ENCODE measurements at places on chromosomes 1 and 21. TPM values are rescaled to one million over a fixed set of nuclear protein-coding genes. Genes with fewer than 3 reads are reported as not detected.
A peak's percentile ranks its signal among the peaks of the same experiment; 100 is the strongest.

DNA sequence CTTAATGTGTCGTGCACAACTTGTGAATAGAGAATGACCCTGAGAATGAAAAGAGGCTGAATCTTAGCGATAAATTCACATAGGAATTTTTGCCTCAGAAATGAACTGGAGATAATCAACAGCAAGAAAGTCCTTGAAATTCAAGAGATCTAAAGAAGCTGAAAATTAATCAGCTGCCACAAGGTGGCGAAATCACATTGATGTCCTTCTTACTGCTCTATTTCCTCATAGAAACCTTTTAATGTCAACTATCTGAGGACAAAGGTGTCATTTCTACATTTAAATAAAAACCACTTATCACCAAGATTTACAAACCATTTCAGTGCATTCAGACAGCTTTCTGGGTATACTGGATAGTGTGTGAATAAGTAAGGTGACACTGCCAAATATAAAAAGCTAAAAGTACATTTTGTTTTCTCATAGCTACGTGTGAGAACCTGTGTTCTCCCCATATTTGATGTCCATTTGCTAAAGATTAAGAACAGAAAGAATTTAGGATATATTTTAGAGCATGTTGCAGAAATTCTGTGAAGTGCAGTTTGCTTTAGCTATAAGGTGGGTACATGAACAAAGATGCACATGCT lies 485.3 kb upstream of the PTBP2 start:
- no peak for DNase-seq

The SLC35F3 gene
- 0.25 TPM for total RNA-seq

The LCE1A gene
- not detected for total RNA-seq

The PAPPA2 gene
- 0.32 TPM for total RNA-seq

- no peak for DNase-seq
Measured at GRCh38 chr1:94209425-94209824, 28.0 kb downstream of the ARHGAP29 start.

- no peak for DNase-seq
Measured at GRCh38 chr1:27759236-27759635, 13.8 kb upstream of the STX12 start.

GRCh38 chr1:18776777-18777176 lies 82.7 kb downstream of the TAS1R2 start:
- DNase-seq = no peak

The SPRR4 gene
- total RNA-seq = not detected

- DNase-seq = no peak
Measured at GRCh38 chr1:78958711-78959110, 47.8 kb downstream of the ADGRL4 start.

The TSTD1 gene
- total RNA-seq = 60.3 TPM

DNA sequence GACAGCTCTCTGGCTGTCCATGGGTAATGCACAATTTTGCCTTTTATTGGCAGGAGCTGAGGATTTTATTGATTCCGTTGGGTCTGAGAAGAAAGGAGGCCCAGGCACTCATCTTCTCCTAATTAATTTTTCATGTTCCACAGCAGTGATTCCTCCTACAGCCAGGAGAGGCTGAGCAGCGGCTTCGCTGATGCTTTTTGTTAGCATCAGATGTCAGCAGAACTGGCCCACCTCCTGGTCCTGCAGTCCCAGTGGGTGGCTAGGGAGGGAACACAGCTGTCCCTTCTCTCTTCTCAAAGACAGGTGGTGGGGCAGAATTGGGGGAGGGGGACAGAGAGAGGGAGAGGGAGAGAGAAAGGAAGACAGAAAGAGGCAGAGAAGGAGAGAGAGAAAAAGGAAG lies 5.7 kb downstream of the MT1HL1 start:
- no peak for DNase-seq

DNA sequence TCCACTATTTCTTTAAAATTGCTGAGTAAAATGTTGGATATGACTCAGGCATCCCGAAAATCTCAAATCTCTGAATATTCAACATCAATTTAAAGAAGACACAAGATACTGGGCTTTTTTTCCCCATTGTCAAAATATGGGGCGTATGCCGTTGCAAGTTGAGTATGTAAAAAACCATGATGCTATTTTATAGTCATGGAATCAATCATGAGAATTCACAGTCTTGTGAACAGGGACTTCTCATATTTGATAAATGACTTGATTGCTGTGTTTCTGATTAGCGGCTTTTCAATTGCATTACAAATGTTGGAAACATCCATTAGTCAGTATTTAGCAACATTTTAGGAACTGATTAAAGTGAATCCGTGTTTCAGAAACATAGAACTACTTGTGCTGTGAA lies 45.3 kb downstream of the SETD4 start:
- no peak for DNase-seq

DNA sequence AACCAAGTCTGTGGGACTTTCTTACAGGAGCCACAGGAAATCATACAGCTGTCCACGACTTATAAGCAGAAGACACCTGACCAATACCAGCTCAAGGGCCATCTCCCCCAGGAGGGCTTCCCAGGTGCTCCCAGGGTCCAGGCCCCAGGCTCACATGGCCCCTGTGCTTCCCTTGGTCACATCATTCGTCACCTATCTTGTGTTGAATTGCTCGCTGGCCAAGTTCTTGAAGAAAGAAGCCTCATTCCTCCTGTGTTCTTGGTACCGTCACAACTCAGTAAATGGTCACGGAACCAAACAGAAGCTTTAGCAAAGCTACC lies 3.0 kb downstream of the NPHP4 start:
- no peak for DNase-seq

GRCh38 chr21:14086553-14086952 lies 124.2 kb downstream of the LIPI start:
- no peak for DNase-seq

The OTUD7B gene
- total RNA-seq = 50.7 TPM

- no peak for DNase-seq
Measured at GRCh38 chr1:1835546-1835945, 55.3 kb downstream of the GNB1 start.

The HFM1 gene
- total RNA-seq = 7.4 TPM

- DNase-seq = no peak
Measured at GRCh38 chr1:54377040-54377691, 29.0 kb downstream of the SSBP3 start.

DNA sequence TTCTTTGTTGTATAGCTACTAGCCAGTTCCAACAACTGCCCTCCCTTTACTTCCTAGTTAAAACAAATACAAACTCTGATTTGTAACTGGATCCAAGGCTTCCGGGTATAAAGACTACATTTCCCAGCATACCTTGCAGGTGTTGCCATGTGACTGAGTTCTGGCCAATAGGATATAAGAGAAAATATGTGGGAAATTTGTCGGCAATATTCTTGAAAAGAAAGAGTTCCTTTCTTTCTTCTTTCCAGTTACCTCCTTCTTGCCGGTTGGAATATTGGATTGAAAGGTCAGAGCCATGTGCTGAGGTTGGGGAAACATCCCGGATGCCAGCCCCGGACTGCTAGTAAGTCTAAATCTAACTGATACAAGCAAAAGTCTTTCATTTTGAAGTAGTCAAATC lies 23.0 kb upstream of the ZBTB40 start:
- DNase-seq = no peak

DNA sequence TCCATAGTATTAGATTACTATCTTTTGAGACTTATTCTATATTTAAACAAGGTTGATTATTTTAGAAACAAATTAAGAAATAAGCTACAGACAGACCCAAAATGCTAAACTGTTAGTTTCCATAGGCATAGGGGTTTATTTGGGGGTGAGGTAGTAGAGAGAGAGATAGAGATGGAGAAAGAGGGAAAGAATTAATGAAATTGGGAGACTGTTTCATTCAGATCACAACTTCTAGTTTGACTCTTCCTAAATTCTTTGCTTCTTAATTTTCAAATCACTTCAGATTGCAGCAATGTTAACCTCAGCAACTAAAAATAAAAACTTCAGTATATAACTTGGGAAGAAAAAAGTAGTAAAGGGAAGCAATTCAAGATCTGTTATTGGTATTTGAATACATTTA lies 3.4 kb downstream of the JUN start:
- no peak for DNase-seq

GRCh38 chr1:62436466-62437272 lies at the start of gene USP1:
Gene USP1, plus strand, starts transcription at chr1:62437049. Its CDS starts 2,819 bp downstream, at chr1:62439868.
- peak; percentile 91 for DNase-seq

DNA sequence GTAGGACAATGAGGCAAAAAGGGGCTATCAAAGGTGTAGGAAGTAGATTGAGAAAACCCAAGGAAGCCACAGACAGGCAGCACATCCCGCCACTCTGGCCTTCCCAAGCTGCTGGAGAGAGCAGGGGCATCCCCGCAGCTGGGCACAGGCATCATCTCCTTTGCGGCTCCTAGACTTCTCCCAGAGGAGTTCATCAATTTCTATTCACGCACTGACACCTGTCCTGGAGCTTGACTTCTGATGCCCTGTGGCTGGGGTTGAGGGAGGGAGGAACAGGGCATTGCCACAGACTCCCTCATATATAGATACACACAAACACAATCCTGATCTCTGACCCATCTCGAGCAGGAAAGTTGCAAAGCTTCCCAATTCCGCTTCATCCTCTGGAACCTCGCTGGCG lies 1.9 kb upstream of the TFAP2E start:
- DNase-seq = no peak

The KCNE2 gene
- 0.92 TPM for total RNA-seq

DNA sequence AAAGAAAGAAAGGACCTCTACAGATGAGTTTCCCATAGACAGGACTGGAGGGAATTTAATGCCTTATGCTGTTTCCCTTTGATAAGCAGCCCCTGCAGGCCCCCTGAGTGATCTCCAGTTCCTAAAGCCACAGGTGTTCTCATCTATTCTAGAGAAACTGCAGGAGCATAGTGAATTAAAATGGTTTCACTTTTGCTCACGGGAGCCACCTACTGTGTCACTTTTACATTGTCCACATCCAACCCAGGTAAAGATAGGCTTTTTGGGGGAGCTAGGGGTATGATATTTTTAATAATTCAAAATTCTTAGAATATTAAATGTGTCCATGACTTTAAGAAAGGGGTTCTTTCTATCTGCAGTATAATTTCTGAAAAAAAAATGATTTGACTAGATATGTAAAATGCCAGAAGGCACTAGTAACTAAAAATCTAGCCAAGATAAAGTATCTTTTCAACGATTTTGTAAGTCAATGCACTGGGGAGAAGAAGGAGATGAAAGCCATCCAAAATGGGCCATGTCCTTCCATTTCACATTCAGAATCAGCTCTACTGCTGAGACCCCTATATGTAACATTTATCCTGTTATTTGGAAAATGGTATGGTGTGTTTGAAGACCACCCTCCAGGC lies 267.3 kb upstream of the DUSP10 start:
- DNase-seq = no peak

The F13B gene
- total RNA-seq = not detected

DNA sequence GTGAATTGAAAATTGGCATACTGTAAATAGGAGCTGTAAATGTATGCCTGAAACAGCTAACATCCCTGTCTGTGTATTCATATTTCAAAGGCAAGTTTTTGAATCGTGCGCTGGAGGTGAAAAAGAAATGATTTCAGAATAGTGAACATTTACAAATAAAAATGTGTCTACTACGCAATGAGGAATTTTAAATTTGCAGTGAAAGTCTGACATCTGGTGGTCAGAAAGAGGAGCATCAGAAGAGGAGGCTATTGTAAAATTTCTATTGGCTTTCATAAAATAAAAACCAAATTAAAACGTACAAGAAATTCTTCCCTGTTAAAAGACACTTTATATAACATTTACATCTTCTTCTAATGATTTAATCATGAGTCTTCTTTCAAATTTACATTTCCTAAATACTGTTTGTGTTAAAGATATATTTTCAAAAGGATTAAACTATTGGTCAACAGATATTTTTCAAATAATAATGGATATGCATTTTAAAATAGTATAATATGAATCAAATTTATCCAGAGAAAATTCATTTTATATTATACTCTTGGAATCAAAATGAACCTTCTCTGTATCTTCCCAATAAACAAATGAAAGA lies 113.7 kb upstream of the RRP15 start:
- DNase-seq = no peak

The DHDDS gene
- 47.5 TPM for total RNA-seq

DNA sequence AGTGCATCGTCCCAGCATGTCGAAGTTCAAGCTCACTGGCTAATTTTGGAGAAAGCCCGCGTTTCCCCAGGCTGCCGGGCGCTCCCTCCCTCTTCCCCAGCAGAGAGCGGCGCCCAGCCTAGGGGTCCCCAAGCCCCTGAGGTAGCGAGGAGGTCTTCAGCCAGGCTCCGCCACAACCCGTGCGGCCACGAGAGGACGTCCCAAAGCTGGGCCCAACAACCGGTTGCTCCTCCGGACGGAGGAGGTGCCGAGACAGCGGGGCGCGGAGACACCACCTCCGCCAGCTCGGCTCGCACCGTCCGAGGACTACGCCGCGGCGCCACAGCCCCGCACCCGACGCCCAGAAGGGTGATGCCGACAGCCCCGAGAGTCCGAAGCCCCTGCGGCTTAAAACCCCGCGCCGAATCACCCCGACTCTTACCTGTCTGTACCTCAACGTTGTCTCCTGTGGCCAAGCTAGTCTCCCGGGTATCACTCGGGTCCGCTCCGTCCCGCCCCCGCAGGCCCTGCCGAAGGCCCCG lies at the start of gene DENND2C:
DENND2C (minus strand) TSS at position 488 of the 521 bp plus-strand sequence. CDS start 44,065 bp downstream, outside the sequence.
- DNase-seq = no peak

DNA sequence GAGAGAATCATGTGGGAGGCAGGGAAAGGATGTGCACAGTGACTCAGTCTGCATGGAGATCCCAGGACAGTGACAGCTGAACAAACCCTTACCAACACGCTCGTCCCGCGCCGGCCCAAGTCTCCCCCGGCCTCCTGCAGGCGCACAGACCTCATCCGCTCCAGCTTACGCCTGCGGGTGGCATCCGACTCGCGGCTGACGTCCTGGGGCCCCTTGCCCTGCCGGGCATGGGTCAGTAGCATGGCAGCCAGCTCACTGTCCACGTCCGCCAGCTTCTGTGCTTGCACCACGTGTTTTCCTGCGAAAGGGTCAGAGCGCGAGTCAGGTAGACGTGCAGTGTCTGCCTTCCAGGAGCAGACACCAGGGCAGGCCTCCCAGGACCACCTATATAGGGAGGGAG lies 115.2 kb downstream of the NPHP4 start:
- DNase-seq = no peak

The NEGR1 gene
- total RNA-seq = 2.4 TPM

DNA sequence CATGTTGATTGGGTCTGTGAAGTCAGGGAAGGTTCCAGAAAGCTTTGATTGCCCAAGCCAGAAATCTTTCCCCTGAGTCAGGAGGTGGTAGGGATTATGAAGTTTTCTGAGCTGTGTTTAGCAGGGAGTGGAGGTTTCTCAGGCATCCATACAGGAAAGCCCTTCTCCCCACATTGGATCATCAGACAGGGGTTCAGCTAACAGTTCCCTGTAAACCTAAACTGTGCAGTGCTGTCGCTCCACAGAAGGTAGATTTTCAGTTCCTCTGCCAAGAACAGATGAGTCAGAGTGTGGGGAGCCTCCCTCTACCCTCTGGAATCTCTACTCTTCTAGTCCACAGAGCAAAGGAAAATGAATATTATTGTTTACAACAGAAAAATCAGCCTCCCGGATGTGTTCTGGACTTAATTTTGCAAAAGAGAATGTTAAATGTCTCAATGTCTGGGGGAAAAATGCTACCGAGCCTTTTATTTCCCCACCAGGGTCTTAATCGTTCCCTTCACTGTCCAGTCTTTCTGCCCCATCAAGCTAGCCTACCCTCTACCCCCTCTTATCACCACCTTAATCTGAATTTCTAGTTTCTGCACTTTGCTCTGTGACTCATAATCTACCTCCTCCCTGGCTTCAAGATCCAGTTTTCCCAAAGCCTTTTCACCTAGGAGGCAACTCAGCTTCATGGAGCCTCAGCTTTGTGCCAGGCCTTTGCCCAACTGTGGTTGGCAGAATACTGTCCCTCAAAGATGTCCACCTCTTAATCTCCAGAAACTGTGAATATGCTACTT lies 355.6 kb downstream of the PRDM2 start:
- DNase-seq = no peak

The KPRP gene
- not detected for total RNA-seq

GRCh38 chr1:54193453-54193852 lies 6.4 kb downstream of the CYB5RL start:
- DNase-seq = no peak

The ARHGAP29 gene
- 110 TPM for total RNA-seq

The LDLRAD2 gene
- 0.75 TPM for total RNA-seq

The SHISAL2A gene
- total RNA-seq = 1.4 TPM

Measured in mesothelial cell of epicardium (in vitro differentiated cells).